ENCODE measurements at places on chromosomes 3 and 15.

DNA sequence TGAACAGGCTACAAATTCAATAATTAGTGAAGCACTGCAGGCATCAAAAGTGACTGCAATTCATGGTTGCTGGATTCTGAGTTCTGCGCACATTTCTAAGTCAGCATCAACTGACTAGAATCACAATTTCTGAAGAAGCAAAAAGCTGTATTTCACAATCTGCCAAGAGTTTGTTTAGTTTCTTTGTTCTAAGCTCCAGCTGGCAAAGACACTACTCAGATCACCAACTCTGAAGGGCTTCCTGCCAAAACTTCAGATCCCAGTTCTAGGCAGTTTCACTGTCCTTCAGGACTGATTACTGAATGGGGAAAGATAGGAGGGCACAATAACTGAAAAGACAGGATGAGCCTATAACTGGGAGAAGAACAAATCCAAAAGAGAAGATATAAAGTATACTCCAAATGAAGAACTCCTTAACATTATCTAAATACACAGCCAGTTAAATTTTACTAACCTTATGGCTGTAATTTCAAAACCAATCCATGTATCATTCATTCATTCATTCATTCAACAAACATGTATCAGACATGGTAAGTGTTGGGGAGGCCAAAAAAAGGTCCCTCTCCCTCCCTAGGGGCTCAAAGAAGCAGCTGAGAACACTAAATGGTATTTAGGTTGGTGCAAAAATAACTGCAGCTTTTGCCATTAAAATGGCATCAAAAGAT is 17.1 kb downstream of the TJP1 start:
- DNase-seq, result no peak

DNA sequence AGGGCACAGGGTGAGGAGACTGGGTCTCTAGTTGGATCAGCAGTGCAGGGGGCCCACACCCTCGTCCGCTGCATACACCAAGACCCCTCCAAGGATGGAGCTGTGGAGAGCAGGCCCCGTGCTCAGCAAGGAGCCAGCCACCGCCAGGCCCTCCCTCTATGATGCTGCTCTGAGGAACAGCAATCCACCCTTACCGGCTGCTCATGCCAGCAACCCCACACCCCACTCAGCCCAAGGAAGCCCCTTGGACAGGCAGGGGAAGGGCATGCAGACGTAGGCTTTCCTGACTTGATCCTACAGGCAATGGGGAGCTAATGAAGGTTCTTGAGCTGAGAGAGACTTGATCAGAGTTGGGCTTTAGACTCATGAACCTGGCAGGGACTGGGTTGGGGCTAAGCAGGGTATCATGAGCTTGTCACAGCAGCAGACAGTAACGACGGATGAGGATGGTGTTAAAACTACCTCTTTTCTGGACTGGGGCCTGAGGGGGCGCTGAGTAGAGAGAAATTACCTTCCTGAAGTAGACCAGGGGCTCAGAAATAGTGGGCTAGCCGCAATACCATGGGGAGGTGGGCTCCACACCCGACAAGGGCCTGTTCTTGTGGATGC is 50.5 kb upstream of the FGD5 start:
- DNase-seq, result no peak

DNA sequence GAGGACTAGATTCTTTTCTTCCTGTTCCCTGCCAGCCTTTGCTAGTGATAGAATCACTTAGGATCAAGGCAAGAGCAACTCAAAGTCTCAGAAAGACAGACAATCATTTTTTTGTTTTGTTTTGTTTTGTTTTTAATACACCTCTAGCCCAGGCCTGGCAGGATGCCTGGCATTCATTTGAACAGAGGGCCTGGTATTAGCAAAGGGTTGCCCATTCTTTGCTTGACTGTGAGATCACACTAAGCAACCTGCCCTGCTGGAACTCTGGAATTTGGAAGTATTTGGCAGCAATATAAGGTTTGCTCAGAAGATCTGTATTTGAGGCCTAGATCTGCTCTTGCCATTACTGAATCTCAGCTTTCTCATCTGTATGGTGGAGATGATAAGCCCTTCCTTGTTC is 21.8 kb upstream of the ATP13A5 start:
- no peak for DNase-seq

- DNase-seq, result peak; percentile 45
Measured at GRCh38 chr3:19866751-19867347, 67.2 kb downstream of the EFHB start.

DNA sequence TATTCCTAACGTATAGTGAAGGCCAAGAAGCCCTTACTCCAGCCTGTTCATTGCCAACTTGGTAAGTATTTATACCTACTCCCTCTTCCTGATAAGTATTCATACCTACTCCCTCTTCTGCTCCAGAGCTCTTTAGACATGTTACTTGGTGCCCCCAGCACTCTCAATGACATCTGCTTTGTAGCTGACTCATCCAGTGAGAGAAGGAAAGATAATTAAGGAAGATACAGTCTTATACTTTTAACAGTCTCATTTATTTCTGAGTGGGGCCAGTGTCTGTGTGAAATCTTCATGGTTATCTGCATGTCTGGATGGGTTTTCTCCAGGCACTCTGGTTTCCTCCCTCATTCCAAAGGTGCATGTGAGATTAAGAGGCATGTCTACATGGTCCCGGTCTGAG is 698.7 kb downstream of the FHIT start:
- DNase-seq, result no peak
